Thoracic aorta (tissue), 2 donors: ENCODE measurements at places on chromosomes 11 and 22.
A peak's percentile ranks its signal among the peaks of the same experiment; 100 is the strongest.

DNA sequence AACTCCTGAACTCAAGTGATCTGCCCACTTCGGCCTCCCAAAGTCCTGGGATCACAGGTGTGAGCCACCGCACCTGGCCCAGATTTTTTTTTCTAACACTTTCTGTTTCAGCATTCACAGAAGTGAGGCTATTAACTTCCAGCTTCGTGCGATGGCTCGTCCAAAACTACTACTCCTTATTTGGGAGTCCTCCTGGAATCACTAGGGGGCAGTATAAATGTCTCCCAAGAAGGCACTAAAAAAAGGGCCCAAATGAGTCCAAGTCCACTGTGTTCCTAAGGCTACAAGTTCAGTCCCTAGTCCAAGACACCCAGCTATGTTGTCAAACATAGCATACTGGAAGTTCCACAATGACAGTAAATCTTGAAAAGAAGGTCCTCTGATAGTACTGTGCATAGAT lies 63.2 kb upstream of the BIRC3 start:
- DNase-seq, result no peak

GRCh38 chr22:47205554-47205953 lies 443.1 kb downstream of the TBC1D22A start:
- DNase-seq, result no peak

DNA sequence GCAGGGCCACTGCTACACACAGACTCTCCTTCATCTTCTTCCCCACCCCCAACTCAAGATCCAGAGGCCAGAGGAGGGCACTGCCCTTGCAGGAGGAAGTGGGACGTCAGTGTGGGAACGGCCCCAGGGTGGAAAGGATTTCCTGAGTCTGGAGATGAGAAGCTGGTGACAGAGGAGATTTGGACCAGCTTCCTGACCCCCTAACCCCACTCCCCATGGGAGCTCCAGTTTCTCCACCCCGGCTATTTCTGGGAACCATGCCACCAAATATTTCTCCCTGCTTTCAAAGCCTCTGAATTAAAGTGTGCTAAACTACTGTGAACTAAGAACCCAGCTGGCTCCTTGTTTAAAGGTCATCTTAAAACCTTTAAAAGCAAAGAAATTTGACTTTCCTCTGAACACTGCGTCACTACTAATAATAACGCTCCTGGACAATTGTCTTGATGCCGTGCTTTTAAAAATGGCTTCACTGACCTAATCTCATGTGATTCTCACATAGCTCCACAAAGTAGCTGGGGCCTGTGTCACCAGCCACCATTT lies 46.6 kb downstream of the CWC15 start:
- DNase-seq, result peak; percentile 25

- no peak for DNase-seq
Measured at GRCh38 chr11:43693069-43693468, 12.5 kb downstream of the HSD17B12 start.

- no peak for DNase-seq
Measured at GRCh38 chr22:28064920-28065319, 145.9 kb upstream of the PITPNB start.

DNA sequence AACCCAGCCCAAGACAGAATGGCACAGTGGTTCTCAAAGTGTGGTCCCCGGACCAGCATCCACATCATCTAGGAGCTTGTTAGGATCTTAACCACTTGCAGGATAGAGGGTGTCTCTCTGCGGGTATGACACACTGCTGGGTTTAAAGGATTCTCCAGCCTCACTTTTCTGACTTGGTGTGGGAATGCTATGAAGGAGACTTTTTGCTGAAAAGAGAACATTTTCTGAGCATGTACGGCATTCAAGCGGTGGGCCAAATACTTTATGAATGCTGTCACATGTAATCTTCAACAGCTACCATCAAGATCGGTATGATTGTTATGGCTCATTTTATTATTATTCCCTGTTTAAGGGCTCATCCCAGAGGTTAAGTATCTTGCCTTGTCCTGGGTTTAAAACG lies 1.8 kb upstream of the CD82 start:
- DNase-seq, result no peak

DNA sequence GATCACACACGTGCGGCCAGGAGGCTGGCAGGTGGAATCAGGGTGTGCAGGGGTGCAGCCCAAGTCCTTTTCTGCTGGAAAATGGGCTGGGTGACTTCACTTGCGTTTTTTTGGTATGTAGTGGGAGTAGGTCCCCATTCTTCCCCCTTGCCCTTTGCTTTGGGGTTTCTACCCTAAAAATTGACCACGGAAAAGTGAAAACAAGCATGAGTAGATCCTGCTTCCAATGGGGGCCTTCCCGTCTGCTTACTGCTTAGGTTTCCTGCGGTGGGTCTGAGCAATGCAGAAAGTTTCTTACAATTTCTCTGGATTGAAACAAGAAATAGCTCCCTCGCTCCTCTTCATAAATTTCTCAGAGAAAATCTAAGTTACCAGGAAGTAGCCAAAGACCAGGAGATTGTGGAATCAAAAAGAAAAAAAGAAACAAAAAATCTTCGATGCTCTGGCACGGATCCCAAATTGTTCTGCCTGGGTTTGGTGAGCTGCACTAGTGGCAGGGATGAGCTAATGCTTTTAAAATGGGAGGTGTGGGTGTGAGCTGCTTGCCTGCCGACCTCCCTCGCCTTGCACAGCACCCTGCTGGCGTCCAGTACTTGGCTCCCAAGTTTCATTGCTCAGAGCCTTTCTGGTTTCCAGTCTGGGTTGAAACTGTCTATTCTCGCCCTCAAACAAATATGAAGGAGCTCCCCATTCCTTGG lies 2.4 kb downstream of the TIMP3 start:
- DNase-seq, result no peak

DNA sequence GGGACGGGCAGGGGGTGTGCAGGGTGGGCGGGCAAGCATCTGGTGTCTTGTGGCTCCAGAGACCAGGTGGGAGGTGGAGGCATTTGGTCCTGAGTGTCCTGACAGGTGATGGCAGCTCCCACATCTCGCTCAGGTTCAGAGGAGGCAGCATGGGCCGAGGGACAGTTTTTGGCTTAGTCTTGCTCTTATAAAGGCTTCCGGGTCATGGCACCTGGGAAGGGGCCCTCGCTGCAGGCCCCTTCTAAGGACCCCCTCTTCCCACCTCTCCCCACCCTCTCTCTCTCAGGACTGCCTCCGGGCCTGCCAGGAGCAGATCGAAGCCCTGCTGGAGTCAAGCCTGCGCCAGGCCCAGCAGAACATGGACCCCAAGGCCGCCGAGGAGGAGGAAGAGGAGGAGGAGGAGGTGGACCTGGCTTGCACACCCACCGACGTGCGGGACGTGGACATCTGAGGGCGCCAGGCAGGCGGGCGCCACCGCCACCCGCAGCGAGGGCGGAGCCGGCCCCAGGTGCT lies 9.9 kb downstream of the CCND1 start:
- no peak for DNase-seq
